Activated naive CD8-positive, alpha-beta T cell treated with anti-CD3 and anti-CD28 coated beads for 36 hours (primary cell): ENCODE measurements at places on chromosomes 2 and 18. TPM values are rescaled to one million over a fixed set of nuclear protein-coding genes. Genes with fewer than 3 reads are reported as not detected.

APOB gene
- not detected for total RNA-seq

ALPP gene
- not detected for total RNA-seq

C18orf63 gene
- not detected for total RNA-seq

GAL3ST2 gene
- total RNA-seq, result not detected

NCKAP5 gene
- total RNA-seq, result not detected

FAM237A gene
- not detected for total RNA-seq

C2orf66 gene
- total RNA-seq, result not detected

SLC23A3 gene
- total RNA-seq, result 0.92 TPM

RMDN2 gene
- 2.8 TPM for total RNA-seq

- no peaks in the 10 kb centered on the region for H3K27me3 ChIP-seq
- no peak for DNase-seq
- H3K36me3 ChIP-seq, result no peaks in the 10 kb centered on the region
- H3K4me1 ChIP-seq, result no peaks in the 10 kb centered on the region
Measured at GRCh38 chr2:72077702-72078169, 69.9 kb downstream of the CYP26B1 start.

DNA sequence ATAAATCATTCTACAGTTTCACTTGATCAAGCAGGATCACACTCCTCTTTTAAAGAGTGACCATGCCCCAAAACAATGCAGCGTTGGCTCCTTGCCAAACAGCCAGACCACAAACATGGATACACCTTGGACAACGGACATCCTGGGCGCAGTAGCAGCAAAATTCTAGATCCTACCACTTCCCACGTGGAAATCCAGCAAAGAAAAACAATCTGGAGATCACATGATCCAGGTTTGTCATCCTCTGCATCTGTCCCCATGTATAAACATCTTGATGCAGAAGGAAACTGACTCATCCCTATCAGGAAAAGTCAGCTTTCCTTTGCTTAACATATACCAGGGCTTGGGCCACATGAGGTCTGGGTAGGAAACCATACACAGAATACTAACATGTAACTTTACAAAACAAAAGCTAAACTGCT is 53.1 kb downstream of the ZNF521 start:
- H3K36me3 ChIP-seq, result no peaks in the 10 kb centered on the region
- H3K27me3 ChIP-seq, result peaks cover 3% of the 10 kb centered on the region
- H3K4me3 ChIP-seq, result no peak overlapping the region
- no peak overlapping the region for H3K27ac ChIP-seq

GRCh38 chr2:237020090-237020489 is 65.6 kb upstream of the COPS8 start:
- no peak for DNase-seq
- H3K27ac ChIP-seq, result no peak overlapping the region
- H3K36me3 ChIP-seq, result no peaks in the 10 kb centered on the region
- H3K4me3 ChIP-seq, result no peak overlapping the region

GRCh38 chr2:215982465-215982875 is 30.9 kb downstream of the MREG start:
- H3K4me3 ChIP-seq, result no peak overlapping the region
- no peaks in the 10 kb centered on the region for H3K27me3 ChIP-seq

DNA sequence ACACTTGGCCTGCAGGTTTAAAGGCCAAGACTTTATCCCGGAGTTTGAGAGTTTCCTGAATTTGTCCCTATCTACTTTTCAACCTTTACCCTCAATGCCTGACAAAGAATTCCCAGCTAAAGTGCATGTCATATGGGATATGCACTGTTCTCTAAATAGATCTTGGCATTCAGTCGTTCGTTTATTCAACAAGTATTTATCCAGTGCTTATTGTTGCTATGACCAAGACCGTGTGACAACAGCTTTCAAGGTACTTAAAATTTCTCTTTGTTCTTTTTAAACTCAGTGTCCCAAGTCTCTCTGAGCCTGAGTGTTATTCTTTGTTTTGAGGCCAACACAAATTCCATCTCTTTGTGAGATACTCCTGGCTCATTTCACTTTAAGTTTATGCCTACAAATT is 133.4 kb downstream of the RGPD3 start:
- no peak for DNase-seq
- peaks cover 10% of the 10 kb centered on the region for H3K4me1 ChIP-seq
- H3K4me3 ChIP-seq, result no peak overlapping the region
- H3K36me3 ChIP-seq, result no peaks in the 10 kb centered on the region
- H3K27me3 ChIP-seq, result no peaks in the 10 kb centered on the region

DNA sequence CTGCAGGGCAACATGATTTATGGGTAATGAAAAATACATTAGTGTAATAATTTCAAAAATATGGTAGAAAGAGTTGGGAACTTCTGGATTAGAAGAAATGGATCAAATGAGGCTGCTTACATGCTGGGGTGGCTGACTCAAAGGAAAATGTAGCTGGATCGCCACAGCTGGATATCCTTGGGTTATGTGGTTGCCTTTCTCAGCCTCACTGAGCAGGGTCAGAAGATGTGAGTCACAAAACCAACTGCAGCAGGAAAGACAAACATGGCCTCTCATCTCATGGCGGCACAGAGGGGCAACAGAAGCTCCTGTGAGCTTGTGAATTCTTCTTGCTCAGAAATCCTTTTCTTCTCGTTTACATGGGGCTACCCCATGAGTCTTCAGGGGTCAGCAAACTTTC is 317.1 kb upstream of the SPRED2 start:
- H3K36me3 ChIP-seq, result no peaks in the 10 kb centered on the region
- H3K4me3 ChIP-seq, result no peak overlapping the region
- H3K4me1 ChIP-seq, result no peaks in the 10 kb centered on the region
- H3K27me3 ChIP-seq, result peaks cover 3% of the 10 kb centered on the region

DNA sequence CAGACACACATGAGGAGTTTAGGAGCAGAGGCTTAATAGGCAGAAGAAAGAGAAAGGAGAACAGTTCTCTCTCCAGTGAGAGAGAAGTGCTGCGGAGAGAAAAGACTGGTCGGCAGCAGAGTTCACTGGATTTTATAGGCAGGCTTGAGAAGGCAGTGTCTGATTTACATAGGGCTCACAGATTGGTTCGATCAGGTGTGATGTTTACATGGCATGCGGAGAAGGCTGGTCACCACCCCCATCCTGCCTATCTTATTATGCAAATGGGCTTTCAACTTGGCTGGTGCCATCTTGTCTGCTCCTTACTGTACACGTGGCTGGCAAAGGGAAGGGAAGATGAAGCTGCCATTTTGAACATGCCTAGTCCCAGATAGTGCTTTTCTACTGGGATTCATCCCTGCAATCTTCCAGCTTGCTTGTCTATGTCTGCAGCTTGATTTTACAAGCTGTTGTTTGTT is 113.4 kb downstream of the AP1S3 start:
- no peak overlapping the region for H3K27ac ChIP-seq
- H3K4me1 ChIP-seq, result no peaks in the 10 kb centered on the region
- H3K4me3 ChIP-seq, result no peak overlapping the region
- H3K27me3 ChIP-seq, result peaks cover 19% of the 10 kb centered on the region

DNA sequence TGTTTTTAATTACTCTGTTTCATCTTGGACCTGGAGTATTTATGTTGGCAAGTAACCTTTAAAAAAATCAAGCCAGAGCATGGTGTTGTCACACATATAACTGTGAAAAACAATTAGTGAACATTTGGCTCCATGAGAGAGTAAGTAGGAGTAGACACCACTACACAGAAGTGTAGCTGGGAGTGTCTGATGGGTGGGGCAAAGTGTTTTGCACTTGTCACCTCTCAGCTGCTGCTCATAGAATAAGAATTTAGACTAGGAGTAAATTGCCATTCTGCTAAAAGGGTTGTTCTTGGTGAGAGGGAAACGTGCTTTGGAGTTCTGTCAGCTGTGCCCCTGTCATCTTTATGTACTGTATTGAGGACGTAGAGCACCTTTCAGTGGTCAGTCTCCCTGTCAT is 114.5 kb downstream of the TTC27 start:
- DNase-seq, result no peak
- no peaks in the 10 kb centered on the region for H3K27me3 ChIP-seq
- peaks cover 51% of the 10 kb centered on the region for H3K36me3 ChIP-seq
- no peak overlapping the region for H3K4me3 ChIP-seq
- no peak overlapping the region for H3K27ac ChIP-seq

GRCh38 chr2:95695613-95696012 is 103.8 kb downstream of the TRIM43 start:
- H3K27ac ChIP-seq, result no peak overlapping the region
- H3K4me1 ChIP-seq, result no peaks in the 10 kb centered on the region
- DNase-seq, result no peak
- H3K4me3 ChIP-seq, result no peak overlapping the region

GRCh38 chr2:61469424-61470121 is 1.3 kb downstream of the USP34 start:
- no peaks in the 10 kb centered on the region for H3K27me3 ChIP-seq
- peak overlapping the region; percentile 93 for H3K4me3 ChIP-seq
- H3K36me3 ChIP-seq, result peaks cover 22% of the 10 kb centered on the region
- DNase-seq, result no peak
- peaks cover 27% of the 10 kb centered on the region for H3K4me1 ChIP-seq
- peak overlapping the region; percentile 96 for H3K27ac ChIP-seq

DNA sequence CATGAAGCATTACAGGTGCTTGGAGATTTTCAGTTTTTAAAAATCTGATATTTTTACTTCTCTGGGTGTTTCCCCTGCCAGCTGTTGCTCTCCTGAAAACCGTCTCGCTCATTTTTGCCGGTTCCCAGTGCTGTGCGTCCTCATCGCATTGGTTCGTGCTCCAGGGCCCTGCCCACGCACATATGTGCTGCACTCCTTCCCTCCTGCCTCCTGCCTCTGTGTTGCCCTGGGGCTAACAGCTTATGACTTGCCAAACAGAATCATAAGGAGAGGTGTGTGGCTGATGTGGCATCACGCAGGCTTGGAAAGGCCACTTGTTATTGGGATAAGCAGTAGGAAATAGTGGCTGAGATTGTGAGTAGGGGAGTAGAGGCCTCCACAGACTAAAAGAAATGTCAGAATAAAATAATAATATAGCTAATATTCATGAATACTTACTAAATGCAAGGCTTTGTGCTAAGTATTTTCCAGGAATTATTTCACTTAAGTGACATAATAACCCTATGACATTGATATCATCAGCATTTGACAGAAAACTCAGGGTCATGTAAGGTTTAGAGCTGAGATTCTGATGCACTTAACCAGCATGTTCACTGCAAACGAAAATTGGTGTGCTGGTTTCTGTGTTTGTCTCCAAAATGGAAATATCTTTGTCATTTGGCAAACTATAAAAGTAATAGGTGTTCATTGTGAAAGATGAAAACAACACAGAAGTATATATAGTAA is 53.5 kb downstream of the SLC4A1AP start:
- DNase-seq, result no peak
- no peaks in the 10 kb centered on the region for H3K36me3 ChIP-seq
- H3K27me3 ChIP-seq, result peaks cover 20% of the 10 kb centered on the region
- no peak overlapping the region for H3K4me3 ChIP-seq
- no peak overlapping the region for H3K27ac ChIP-seq

GRCh38 chr2:53827398-53828175 is 32.2 kb downstream of the GPR75 start:
- no peaks in the 10 kb centered on the region for H3K4me1 ChIP-seq
- no peaks in the 10 kb centered on the region for H3K27me3 ChIP-seq

DNA sequence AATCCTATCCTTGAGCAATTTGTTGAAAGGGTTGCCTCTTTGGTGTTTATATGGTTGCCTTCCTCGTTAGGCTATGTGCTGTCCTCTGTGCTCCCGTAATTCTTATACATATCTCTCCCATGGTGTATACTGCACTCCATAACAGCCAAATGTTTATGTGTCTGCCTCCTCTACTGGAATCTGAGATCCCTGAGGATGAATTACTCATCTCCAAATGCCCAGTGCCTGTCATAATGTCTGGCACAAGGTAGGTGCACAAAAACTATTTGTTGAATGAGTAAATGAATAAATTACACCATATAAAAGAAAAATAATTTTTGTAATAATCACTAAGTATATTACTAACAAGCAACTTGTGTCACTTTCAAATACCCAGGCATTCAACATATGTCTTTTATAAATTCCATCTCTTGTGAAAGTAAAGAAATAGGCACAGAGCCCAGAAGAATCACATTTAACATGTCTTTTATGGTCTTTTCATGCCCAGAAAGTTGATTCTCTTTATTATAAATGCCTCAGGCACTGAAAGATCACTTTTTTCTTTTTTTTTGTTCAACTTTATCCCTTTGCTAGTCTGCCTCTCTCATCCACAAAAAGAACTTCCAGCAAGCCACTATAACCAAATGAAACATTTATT is 164.9 kb downstream of the CCDC148 start:
- H3K4me3 ChIP-seq, result no peak overlapping the region
- no peak overlapping the region for H3K27ac ChIP-seq
- no peaks in the 10 kb centered on the region for H3K36me3 ChIP-seq
- H3K4me1 ChIP-seq, result no peaks in the 10 kb centered on the region
